ENCODE measurements at places on chromosomes 6 and 20. TPM values are rescaled to one million over a fixed set of nuclear protein-coding genes. Genes with fewer than 3 reads are reported as not detected.

- H3K36me3 ChIP-seq, result peaks cover 1% of the 10 kb centered on the region
- DNase-seq, result no peak
- H3K27me3 ChIP-seq, result peaks cover 16% of the 10 kb centered on the region
These were observed 62.4 kb downstream of the ZBTB9 start for GRCh38 chr6:33516726-33517125.

- no peak overlapping the region for H3K4me3 ChIP-seq
- no peak overlapping the region for H3K27ac ChIP-seq
- no peaks in the 10 kb centered on the region for H3K27me3 ChIP-seq
- DNase-seq, result no peak
- peaks cover 29% of the 10 kb centered on the region for H3K4me1 ChIP-seq
These were observed 36.8 kb upstream of the CLDN20 start for GRCh38 chr6:155227046-155227445.

GRCh38 chr6:163712981-163713380, 298.5 kb downstream of the QKI start:
- H3K4me3 ChIP-seq, result no peak overlapping the region
- no peak overlapping the region for H3K27ac ChIP-seq
- DNase-seq, result no peak
- no peaks in the 10 kb centered on the region for H3K27me3 ChIP-seq

DNA sequence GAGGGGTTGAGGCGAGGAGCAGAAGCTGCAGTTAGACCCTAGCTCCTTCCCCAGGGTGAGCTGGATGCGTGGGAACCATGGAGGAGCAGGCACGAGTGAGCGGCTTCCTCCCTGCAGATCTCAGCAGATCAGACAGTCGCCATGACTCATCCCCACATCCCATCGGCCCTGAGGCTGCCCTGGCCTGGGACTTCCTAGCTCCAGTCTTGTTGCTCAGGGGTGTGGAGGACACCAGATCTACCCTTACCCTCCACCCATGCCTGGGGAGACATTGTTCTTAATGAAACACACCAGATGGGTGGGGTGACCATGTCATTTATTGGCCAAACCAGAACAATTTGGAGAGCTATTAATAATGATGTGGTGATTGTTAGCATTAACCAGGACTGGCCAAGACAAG, 36.3 kb upstream of the TGM2 start:
- H3K27me3 ChIP-seq, result no peaks in the 10 kb centered on the region
- no peaks in the 10 kb centered on the region for H3K36me3 ChIP-seq
- no peak overlapping the region for H3K4me3 ChIP-seq
- H3K4me1 ChIP-seq, result peaks cover 24% of the 10 kb centered on the region

DNA sequence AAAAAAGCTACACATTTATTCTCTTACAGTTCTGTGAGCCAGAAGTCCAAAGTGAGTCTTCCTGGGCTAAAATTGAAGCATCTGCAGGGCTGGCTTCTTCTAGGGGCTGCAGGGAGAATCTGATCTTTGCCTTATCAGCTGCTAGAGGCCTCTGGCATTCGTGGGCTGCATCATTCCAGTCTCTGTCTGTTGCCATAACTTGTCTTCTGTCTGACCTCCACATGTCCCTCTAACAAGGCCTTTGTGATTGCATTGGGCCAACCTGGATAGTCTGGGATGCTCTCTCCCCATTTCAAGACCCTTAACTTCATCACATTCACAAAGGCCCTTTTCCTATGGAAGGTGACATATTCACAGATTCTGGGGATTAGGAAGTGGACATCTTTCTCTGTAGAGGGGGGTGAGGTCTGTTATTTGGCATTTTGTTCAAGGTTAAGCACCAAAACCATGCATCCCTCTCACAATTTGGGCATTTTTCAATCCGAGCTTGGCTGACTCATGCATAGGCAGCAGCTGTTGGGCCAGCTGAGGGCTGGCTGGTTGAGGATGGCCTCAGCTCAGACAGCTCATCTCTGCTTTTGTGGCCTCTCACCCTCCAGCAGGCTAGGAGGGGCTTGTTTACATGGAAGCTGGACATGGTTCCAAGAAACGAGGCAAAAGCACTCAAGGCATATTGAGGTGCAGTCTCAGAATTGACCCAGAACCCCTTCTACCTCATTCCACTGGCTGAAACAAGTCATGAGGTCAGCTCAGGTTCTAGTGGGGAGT, 116.1 kb upstream of the NXT1 start:
- H3K27me3 ChIP-seq, result peaks cover 7% of the 10 kb centered on the region
- H3K36me3 ChIP-seq, result peaks cover 14% of the 10 kb centered on the region

- no peak for DNase-seq
- peaks cover 48% of the 10 kb centered on the region for H3K4me1 ChIP-seq
- H3K4me3 ChIP-seq, result no peak overlapping the region
- H3K27ac ChIP-seq, result no peak overlapping the region
- H3K36me3 ChIP-seq, result peaks cover 2% of the 10 kb centered on the region
These were observed 8.3 kb downstream of the GCLC start for GRCh38 chr6:53536561-53536960.

GRCh38 chr20:59813126-59813947, 120.1 kb downstream of the SYCP2 start:
- H3K36me3 ChIP-seq, result no peaks in the 10 kb centered on the region
- peaks cover 23% of the 10 kb centered on the region for H3K27me3 ChIP-seq
- H3K4me3 ChIP-seq, result no peak overlapping the region
- no peaks in the 10 kb centered on the region for H3K4me1 ChIP-seq
- DNase-seq, result no peak
- H3K27ac ChIP-seq, result no peak overlapping the region

- H3K27ac ChIP-seq, result peak overlapping the region; percentile 92
- no peaks in the 10 kb centered on the region for H3K27me3 ChIP-seq
- DNase-seq, result no peak
- peaks cover 35% of the 10 kb centered on the region for H3K4me1 ChIP-seq
- H3K4me3 ChIP-seq, result no peak overlapping the region
- H3K36me3 ChIP-seq, result peaks cover 5% of the 10 kb centered on the region
These were observed 40.0 kb upstream of the CLDN20 start for GRCh38 chr6:155223646-155224451.

DNA sequence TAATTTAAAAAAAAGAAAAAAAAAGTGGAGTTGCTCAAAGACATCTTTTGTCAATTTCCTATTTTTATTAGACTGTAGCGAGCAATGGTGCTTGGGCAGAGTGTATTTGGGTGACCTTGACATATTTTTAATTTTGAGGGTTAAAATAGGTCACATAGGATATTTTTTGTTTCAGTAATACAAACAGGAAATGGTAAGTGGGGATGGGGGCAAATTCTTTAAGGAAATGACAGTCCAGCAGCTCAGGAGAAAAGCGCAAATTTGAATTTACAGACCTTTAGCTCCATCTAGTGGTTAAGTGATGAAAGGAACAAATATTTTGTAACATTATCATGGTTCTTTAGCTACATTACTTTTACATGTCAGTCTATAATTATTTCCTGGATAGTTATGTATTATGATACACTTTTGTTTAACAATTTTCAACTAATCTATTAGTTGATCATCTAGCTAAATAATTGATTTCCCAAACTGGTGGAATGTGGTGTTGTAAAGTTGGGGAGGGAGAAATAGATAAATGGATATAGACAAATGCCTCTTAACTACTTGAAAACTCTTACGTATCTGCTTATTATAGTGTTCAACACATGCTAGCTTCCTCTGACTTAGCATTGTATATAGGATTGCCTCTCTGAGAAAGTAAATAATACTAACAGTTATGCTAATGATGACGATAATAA, 10.0 kb downstream of the CITED2 start:
- H3K27ac ChIP-seq, result no peak overlapping the region
- peaks cover 25% of the 10 kb centered on the region for H3K4me1 ChIP-seq
- no peak for DNase-seq
- no peaks in the 10 kb centered on the region for H3K27me3 ChIP-seq
- no peak overlapping the region for H3K4me3 ChIP-seq

- H3K27me3 ChIP-seq, result peaks cover 29% of the 10 kb centered on the region
- H3K27ac ChIP-seq, result no peak overlapping the region
- H3K4me1 ChIP-seq, result no peaks in the 10 kb centered on the region
- no peak for DNase-seq
- H3K4me3 ChIP-seq, result no peak overlapping the region
- peaks cover 2% of the 10 kb centered on the region for H3K36me3 ChIP-seq
These were observed 10.6 kb upstream of the CD83 start for GRCh38 chr6:14107000-14107399.

- no peaks in the 10 kb centered on the region for H3K27me3 ChIP-seq
- H3K36me3 ChIP-seq, result no peaks in the 10 kb centered on the region
- DNase-seq, result no peak
- peaks cover 3% of the 10 kb centered on the region for H3K4me1 ChIP-seq
- no peak overlapping the region for H3K27ac ChIP-seq
These were observed 43.7 kb upstream of the HFE start for GRCh38 chr6:26043384-26044139.

DNA sequence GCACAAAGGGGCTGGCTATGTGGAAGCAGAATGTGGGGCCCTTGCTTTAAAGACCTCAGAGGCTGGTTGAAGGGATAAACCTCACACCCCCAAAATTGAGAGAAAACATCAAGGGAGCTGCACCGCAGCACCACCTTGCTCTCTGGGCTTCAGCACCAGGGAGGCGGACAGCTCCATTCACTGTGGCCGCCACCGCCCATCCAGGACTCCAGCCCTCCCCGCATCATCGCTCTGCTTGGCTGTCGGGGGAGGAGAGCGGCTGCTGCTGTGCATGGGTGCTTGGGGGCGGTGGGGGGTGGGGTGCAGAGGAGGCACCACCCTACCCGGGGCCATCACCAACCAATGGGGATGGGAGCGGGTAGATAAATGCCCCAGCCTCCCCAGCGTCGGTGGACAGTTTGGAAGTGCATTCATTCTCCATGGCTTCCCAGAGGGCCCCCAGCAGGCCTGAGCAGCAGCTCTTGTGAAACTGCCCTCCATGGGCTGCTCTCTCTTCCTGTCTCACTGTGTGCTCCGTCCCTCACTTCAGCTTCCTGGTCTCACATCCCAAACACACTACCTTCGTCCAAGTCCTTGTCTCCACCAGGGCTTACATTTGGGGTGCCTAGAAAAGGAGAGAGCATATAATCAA, 75.7 kb upstream of the BHLHE23 start:
- peaks cover 27% of the 10 kb centered on the region for H3K27me3 ChIP-seq
- no peak overlapping the region for H3K4me3 ChIP-seq
- DNase-seq, result peak; percentile 83

DNA sequence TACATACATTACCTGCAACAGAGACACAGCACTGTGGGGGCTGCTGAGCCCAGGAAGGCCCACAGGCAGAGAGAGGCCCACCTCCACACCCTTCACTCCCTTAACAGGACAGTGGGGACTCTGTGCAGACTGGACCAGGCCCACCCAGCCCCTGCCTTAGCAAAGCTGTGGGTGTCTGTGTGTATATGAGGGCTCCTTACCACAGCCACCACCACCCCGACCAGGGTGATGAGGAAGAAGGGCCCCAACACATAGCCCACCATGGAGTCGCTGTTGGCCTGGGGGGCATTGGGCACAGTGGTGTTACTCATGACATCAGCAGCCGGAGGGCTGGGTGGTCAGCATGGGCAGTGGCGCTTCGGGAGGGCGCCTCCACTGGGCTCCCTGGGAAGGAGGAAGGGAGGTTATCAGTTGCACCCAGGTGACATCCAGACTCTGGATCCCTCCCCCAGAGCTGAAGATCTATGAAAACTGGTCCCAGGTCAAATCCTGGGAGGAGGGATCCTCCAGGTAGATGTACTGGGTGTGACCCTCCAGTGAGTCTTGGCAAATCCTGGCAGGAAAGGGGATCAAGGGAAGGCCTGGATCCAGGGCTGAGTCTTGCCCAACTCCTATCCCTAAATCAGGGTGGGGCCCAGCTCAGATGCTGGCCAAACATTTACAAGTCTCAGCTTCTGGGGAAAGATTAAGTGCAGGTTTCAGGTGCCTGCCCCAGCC, 1.2 kb downstream of the SMIM29 start:
- no peaks in the 10 kb centered on the region for H3K36me3 ChIP-seq
- H3K4me3 ChIP-seq, result peak overlapping the region; percentile 90
- DNase-seq, result no peak
- peak overlapping the region; percentile 49 for H3K27ac ChIP-seq
- no peaks in the 10 kb centered on the region for H3K27me3 ChIP-seq
- H3K4me1 ChIP-seq, result peaks cover 52% of the 10 kb centered on the region

GRCh38 chr6:106692112-106692818, 62.9 kb downstream of the QRSL1 start:
- peaks cover 5% of the 10 kb centered on the region for H3K27me3 ChIP-seq
- H3K36me3 ChIP-seq, result no peaks in the 10 kb centered on the region
- no peak overlapping the region for H3K4me3 ChIP-seq
- peak overlapping the region; percentile 74 for H3K27ac ChIP-seq
- H3K4me1 ChIP-seq, result peaks cover 19% of the 10 kb centered on the region
- no peak for DNase-seq

GRCh38 chr6:101397199-101397598, 3.7 kb downstream of the GRIK2 start:
- H3K27me3 ChIP-seq, result peaks cover 17% of the 10 kb centered on the region
- H3K27ac ChIP-seq, result no peak overlapping the region
- H3K4me1 ChIP-seq, result peaks cover 43% of the 10 kb centered on the region
- no peak overlapping the region for H3K4me3 ChIP-seq

GRCh38 chr20:50066161-50066834, 46.7 kb downstream of the UBE2V1 start:
- peaks cover 10% of the 10 kb centered on the region for H3K4me1 ChIP-seq
- H3K36me3 ChIP-seq, result no peaks in the 10 kb centered on the region
- H3K27me3 ChIP-seq, result no peaks in the 10 kb centered on the region

- no peaks in the 10 kb centered on the region for H3K27me3 ChIP-seq
- H3K4me1 ChIP-seq, result peaks cover 52% of the 10 kb centered on the region
- H3K4me3 ChIP-seq, result peak overlapping the region; percentile 94
These were observed 584 bp downstream of the VPS52 start for GRCh38 chr6:33271117-33271467.

- DNase-seq, result no peak
- H3K4me1 ChIP-seq, result peaks cover 17% of the 10 kb centered on the region
- H3K36me3 ChIP-seq, result no peaks in the 10 kb centered on the region
- H3K27me3 ChIP-seq, result no peaks in the 10 kb centered on the region
- H3K4me3 ChIP-seq, result no peak overlapping the region
These were observed 16.6 kb upstream of the CEP85L start for GRCh38 chr6:118667988-118668387.

DNA sequence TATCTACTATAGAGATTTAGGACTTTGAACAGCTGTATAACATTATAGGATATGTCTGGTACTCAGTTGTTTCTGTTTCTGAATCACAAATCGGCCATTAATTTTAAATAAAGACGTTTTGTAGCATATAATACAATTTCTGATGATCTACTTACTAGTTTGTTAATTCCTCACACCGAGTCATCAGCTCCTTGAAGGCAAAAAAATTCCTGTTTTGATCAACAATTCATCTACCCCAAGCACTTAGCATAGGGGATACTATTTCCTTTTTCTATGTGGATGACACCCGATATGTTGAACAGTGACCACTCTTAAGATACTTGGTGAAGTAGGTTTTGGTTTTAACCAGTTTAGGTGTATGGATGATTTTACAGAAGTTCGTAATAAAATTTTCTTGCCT, 107.3 kb downstream of the NCOA3 start:
- H3K27me3 ChIP-seq, result no peaks in the 10 kb centered on the region
- H3K27ac ChIP-seq, result no peak overlapping the region
- H3K4me1 ChIP-seq, result peaks cover 33% of the 10 kb centered on the region
- H3K36me3 ChIP-seq, result no peaks in the 10 kb centered on the region
- no peak for DNase-seq
- no peak overlapping the region for H3K4me3 ChIP-seq

The MMP24 gene
- 2.4 TPM for total RNA-seq

The DEFB119 gene
- not detected for total RNA-seq

The SIRPD gene
- not detected for total RNA-seq

The CCN5 gene
- 1.6 TPM for total RNA-seq

The FOXC1 gene
- total RNA-seq, result 125 TPM

The SLC17A1 gene
- not detected for total RNA-seq

The COL9A3 gene
- 11.3 TPM for total RNA-seq

The PGC gene
- not detected for total RNA-seq

The BTN2A1 gene
- 33.3 TPM for total RNA-seq

The SMLR1 gene
- not detected for total RNA-seq
